ENCODE measurements at places on chromosomes 16 and 17.
A peak's percentile ranks its signal among the peaks of the same experiment; 100 is the strongest.

DNA sequence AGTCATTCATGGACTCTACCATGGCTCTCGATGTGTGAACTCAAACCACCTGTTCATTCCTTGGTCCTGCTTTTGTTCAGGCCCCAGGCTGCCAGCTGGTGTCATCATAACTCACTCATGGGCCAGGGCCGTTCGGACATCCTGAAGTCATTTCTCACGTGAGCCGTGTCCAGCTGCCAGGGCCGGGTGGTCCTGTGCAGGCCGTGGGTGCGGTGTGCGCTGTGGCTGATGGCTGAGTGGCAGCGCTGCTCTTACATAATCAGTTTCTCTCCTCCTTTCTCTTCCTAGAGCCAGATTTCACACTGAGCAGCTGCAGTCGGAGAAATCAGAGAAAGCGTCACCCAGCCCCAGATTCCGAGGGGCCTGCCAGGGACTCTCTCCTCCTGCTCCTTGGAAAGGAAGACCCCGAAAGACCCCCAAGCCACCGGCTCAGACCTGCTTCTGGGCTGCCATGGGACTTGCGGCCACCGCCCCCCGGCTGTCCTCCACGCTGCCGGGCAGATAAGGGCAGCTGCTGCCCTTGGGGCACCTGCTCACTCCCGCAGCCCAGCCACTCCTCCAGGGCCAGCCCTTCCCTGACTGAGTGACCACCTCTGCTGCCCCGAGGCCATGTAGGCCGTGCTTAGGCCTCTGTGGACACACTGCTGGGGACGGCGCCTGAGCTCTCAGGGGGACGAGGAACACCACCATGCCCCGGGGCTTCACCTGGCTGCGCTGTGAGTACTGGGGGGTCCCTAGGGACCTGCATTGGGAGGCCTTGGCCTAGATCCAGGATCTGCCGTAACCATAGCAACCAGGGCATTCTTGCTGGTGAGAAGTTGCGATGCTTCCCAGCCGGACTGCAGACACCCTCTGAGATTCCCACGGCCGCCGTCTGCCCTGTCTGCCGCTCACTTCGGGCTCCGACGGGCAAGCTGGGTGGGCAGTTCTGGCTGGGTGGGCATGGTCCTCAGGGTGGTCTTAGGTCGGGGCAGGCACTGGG lies at the start of gene IL34:
Gene IL34, plus strand, starts transcription at position 300 of the 982 bp plus-strand sequence. Its CDS starts 389 bp downstream, at position 689.
- no peak for DNase-seq

GRCh38 chr17:34246881-34247280 lies 8.2 kb upstream of the CCL2 start:
- no peak for DNase-seq

DNA sequence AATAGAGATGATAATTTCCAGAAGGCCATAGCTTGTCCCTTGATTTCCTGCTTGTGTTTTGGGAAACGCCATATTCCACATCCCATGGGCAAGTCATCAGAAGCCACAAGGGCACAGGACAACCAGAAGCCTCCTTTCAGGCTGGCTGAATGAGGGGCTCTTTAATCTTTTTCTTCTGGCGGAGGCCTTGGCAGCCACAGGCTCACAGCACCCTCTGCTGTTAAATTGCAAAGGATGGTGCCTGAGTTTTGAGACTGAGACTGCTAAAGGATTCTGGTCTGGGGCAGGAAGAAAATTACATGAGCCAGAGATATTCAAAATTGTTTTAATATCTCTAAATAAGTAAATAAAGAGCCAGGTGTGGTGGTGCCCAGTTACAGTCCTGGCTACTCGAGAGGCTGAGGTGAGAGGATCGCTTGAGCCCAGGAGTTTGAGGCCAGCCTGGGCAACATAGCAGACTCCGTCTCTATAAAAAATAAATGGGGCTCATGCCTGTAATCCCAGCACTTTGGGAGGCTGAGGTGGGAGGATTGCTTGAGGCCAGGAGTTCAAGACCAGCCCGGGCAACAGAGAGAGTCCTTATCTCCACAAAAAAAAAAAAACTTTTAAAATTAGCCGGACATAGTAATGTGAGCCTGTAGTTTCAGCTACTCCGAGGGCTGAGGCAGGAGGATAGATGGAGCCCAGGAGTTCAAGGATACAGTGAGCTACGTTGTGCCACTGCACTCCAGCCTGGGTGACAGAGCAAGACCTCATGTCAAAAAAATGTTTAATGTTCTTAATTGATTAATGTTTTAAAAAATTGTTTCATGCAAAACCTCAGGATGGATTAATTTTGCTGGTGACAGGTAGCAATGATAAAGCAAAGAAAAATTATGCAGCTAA lies 26.3 kb downstream of the AARSD1 start:
- peak; percentile 9 for DNase-seq

DNA sequence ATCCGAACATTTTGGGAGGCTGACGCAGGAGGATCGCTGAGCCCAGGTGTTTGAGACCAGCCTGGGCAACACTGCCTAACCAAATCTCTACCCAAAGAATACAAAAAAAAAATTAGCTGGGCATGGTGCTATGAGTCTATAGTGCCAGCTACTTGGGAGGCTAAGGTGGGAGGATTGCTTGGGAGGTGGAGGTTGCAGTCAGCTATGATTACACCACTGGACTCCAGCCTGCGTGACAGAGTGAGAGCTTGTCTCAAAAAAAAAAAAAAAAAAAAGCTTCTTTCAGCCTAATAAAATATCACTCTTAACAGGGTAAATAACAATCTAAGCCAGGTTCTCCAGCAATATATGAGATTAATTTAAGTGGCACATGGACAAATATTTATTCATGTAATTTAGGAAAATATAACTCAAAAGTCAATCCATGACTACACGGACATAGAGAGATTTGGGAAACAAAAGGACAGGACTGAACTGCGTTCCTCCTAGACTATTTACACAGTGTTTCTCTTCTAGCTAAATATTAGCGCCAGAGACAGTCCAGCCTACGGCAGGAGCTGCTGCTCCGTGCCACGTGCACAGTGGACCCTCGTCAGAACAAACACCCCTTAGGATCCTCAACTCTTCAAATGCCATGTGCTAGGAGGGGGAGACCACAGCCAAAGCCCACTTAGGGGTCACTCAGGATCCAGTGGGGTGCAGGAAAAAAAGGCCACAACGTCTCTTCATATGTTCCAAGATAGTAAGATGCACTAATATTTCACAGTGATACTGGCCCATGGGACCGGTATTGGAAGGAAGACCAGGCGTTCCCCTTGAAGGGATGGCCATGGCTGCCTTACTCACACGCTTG lies 8.7 kb downstream of the USP36 start:
- no peak for DNase-seq

DNA sequence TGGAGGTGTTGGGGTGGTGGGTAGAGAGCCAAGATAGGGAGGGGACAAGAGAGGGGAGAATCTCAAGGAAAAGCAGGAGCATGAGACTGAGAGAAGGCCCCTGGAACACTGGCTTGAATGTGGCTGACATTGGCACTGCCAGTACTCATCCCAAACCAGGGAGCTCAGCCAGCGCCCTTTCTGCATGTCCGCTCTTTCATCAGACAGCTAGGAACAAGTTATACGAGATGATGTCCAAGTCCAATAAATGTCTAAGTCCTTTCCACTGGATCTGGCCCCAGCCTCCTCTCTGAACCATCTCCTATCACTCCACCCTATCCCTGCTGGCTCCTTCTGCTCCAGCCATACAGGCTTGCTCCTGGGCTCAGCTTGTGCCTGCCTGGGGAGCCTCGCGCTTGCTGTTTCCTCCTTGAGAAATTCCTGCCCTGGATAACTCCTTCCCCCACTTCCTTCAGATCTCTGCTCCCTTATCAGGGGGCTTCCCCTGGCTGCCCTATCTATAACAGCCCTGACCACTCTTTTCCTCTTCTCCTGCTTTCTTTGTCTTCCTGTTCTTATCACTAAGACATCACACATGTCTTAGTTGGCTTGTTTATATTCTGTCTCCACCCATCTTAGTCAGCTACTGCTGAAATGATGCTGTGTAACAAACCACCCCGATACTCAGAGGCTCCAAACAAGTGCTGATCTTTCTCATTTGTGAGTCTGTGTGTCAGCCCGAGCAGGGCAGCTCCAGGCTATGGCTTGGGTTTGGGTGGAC lies 37.1 kb upstream of the MEOX1 start:
- no peak for DNase-seq

DNA sequence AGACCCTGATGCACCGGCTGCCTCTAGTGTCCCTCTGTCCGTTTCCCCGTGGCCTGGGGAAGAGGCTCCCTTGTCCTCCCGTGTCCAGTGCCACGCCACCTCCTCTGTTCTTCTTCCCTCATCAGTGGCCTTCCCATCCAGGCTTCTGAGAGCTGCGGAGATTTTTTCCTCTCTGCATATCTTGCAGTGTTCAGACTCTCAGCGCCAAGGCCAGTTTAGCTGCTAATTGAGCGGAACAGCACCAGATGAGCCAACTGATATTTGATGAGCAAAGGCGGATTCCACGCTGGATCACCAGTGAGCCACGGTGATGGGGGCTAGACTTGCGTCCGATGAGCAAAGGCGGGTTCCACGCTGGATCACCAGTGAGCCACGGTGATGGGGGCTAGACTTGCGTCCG lies 257.6 kb downstream of the FOXL1 start:
- DNase-seq = no peak

GRCh38 chr17:27809555-27809954 lies 9.2 kb upstream of the NOS2 start:
- DNase-seq = no peak

GRCh38 chr17:81483085-81483861 lies 29.3 kb downstream of the ACTG1 start:
- peak; percentile 18 for DNase-seq

DNA sequence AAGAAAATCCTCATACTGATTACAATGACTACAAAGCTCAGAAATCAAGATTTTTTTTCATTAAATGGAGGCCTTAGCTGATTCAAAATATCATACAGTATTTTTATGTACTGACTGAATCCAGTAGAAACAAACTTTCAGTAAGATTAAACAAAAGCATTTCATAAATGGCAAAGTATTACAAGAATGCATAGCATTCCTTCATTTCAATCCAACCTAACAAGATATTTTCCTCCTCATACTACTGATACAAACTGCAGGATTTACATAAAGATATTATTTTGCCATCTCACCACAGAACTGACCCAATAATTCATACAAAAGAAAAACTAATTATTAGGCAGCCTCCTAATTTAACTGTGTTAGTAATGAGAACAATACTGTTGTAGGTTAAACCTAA lies 6.2 kb upstream of the KANSL1 start:
- DNase-seq = no peak

DNA sequence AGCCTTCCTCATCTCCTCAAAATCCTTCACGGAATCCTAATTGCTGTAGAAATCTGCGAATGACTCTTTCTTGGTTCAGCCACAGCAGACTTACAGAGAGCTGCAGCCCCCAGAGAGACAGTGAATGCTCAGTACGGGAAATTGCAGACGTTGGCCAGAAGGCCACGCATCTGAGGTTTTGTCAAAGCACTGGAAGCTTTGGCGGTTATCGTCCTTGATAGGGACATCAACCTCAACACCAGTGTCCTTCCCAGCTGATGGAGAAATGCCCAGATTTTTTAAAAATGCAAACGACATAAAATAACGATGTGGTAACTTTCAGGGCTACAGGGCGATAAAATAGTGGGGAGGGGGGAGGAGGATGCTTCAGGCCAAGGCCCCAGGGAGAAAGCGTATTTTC lies 166.6 kb upstream of the CIBAR2 start:
- DNase-seq = no peak

GRCh38 chr16:23339787-23340186 lies 37.7 kb downstream of the SCNN1B start:
- DNase-seq = no peak

GRCh38 chr16:54342966-54343365 lies 56.4 kb upstream of the IRX3 start:
- DNase-seq = no peak

- DNase-seq = no peak
These were observed 4.9 kb upstream of the PABPN1L start for GRCh38 chr16:88871349-88871702.

DNA sequence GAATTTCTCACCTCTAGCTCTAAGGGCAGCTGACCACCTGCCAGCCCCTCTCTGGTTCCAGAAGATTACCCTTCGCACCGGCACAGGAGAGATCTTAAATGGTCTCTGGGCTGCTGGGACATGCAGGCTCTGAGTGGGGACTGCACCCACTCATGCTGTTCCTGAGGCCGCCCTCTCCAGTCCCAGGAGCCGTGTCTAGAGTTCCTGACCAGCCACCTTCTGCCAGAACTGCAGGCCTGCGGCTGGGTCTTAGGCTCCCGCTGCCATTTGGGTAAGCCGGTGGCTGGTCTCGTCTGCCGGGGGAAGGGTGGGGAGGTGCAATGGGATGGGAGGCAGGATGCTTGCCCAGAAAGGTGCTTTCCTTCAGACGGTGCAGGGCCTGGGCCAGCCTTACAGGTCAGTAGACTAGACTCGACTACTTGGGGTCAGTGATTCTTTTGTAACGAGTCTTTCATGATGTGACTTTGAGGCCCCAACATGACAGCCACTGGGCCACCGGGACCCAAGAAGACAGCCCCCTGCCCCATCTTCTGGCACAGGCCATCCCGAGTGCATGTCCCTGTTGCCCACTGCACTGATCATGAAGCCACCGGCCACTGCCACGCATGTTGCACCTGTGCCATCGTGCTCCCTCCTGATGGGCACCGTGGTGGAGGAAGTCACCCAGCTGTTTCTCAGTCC lies 26.4 kb downstream of the B9D1 start:
- DNase-seq = no peak

DNA sequence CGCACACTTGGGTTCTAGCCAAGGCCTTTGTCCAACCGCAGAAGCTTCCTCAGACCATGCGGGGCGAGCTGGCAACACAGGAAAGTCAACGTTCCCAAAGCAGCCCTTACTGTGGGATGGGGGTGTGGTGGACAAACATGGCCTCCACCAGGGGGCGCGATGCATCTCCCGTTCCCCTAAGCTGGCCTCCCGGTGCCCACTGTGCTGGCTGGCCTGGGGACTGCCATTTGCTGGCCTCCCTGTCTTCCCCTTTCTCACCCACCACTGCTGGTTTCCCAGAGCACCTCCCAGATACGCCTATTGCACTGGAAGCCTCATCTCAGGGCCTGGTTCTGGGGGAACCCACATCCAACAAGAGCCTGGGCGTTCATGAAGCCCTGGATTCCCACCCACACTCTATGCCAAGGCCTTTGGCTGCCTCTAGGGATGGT lies 145.3 kb downstream of the IRF8 start:
- DNase-seq = peak; percentile 14

DNA sequence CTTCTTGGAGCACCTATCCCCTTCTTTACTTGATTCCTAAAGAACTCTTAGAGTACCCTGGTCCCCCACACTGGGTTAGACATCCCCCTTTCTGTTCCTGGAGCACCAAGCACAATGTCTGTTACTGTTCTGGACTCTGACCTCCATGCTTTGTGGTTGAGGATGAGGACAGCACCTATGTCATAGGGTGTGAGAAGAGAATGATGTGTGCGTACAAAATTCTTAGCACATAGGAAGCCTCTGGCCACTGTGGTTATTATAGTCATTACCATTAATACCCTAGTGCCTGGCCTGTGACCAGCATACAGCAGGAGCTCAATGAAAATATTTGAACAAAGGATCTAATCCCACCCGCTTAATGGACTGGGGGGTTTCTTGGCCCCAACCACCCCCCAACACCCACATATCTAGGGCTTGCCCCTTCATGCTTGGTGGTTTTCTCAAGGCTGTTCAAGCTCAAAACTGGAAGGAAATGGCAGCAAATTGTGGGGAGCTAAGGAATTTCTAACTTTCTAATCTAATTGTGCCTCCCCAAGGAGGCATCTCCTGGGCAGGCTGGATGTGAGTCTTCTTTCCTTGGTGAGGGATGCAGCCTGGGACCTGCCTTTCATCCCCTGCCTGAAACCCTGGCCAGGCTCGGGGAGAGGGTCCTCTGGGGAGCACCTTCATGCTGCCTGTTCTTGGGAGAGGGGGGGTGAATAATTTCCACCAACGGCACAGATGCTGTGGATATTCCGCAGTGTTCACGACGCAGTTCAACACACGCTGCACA lies 1.5 kb upstream of the CMIP start:
- DNase-seq = peak; percentile 23

GRCh38 chr17:6711681-6712057 lies 1.5 kb downstream of the SLC13A5 start:
- DNase-seq = no peak

All from CD4-positive, alpha-beta T cell treated with Interferon alpha-2 for 1 hour (primary cell).